ENCODE measurements at places on chromosomes 3 and 15.

- no peak for DNase-seq
Observed at GRCh38 chr15:39628546-39629257, 47.8 kb downstream of the THBS1 start.

DNA sequence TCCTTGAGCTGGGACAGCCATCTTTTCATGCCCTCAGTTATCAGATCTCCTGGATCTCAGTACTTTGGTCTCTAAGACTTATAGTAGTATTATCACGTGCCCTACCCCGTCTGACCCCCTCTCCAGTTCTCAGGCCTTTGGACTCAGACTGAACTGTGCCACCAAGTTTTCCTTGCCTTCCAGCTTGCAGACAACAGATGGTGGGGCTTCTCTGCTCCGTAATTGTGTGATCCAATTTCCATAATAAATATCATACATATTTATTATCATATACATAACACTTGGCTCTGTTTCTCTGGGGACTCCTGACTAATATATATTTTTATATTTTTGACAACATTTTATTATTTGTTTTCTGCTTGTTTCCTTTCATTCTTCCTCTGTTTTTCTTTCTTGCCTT, 458.8 kb upstream of the SEMA6D start:
- no peak for DNase-seq

DNA sequence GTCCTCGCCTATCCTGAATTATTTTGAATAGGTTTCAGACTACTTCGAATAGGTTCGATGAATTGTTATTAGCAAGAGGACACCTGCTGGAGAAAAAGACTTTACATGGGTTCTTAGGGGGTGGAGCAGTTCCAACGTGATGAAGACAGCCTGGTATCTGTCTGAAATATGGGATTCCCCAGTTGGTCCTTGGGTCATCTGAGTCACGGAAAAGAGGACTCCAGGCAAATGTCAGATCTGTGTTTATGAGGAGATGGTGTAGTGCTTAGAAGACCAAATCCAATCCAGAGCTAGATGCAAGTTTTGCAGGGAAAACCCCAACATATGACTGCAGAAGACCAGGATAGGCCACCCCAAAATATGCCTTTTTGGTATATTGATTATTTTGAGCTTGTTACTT, 98.9 kb upstream of the IGSF10 start:
- DNase-seq, result no peak

DNA sequence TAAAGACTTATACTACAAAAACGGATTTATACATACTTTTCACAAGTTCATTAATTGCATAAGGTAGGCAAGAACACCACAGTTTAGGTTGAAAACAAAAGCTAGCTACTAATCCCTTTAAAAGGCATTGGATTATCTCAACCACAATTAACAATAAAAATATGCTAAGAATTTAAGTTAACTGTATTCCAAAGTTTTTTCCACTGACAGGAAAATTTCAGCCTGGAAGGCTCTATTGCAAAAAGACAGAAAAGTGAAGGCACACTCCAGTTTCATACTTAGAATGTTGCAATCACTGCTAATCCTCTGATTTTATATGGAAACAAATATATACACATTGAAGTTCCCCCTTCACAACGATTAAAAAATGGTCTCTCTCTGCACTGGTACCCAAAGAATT, 71.5 kb downstream of the TJP1 start:
- DNase-seq, result no peak

DNA sequence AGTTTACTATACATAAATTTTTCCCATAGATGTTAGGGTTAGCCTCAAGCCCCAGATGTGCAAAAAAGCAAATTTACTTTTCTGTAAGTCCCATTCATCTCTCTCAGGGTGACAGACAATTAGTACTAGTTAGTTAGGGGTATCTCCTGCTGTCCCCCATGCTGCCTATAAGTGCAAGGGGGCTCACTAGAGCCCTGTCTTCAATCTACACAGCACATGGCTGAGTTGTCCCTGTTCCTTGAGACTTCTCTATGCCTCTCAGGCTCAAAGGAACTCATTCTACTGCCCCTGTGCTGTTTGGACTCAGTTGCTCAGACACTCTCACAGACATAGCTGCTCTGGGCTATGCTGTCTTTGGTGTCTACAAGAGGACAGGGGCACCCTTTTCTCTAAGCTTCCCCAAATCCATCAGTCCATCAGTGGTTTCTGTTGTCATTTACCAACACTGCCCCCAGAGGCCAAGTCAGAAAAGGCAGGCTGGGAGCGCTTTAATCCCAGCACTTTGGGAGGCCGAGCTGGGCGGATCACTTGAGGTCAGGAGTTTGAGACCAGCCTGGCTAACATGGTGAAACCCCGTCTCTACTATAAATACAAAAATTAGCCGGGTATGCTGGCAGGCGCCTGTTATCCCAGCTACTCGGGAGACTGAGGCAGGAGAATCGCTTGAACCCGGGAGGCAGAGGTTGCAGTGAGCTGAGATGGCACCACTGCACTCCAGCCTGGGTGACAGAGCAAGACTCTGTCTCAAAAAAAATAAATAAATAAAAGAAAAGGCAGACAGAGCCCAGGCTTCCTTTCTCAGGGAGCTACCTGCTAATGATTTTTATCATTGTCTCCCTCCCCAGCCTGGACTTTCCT, 31.4 kb upstream of the PRTG start:
- peak; percentile 63 for DNase-seq

GRCh38 chr3:78165876-78166275, 1126.0 kb downstream of the ROBO2 start:
- DNase-seq, result no peak

- no peak for DNase-seq
Observed at GRCh38 chr3:4895838-4896237, 83.4 kb upstream of the BHLHE40 start.

Data from activated CD4-positive, alpha-beta T cell treated with anti-CD3 and anti-CD28 coated beads for 48 hours (primary cell).